ENCODE measurements at places on chromosomes 7 and 10.
A peak's percentile ranks its signal among the peaks of the same experiment; 100 is the strongest.

DNA sequence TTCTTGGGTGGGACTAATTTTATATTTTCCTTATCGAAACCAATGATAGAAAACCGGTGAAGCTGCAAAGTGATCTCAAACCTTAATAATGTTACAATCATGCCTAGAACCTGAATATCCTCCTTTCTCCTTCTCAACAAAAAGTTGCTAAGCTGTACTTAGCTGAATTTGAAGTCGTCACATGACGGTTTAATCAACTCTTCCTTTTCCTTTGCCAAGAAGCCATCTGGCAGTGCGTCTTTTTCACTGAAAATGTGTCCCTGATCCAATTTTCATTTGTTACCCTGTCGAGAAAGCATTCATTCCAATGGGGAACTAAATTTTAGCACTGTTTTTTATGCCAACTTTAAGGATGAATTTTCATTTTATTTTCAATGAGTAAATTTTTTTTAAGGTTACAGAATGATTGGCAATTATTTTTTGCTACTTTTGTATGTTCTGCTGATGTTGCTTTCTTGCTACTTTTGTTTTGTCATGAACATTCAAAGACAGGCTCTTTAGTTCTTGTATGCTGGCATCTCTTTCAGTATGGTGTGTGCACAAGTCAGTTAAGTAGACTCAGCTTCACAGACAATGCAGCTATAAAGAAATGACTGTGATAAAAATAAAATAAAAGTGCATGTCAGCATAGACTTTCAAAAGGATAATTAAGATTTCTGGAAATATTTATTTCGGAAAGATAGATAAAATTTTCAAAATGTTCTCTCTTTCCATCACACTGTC lies 980.0 kb downstream of the DNAJB9 start:
- no peak for DNase-seq

GRCh38 chr7:71491336-71491735 lies 359.4 kb downstream of the GALNT17 start:
- DNase-seq = no peak

GRCh38 chr7:151137076-151137675 lies 30.3 kb downstream of the GBX1 start:
- peak; percentile 66 for DNase-seq

GRCh38 chr10:4319870-4320367 lies 506.1 kb upstream of the AKR1E2 start:
- DNase-seq = no peak
